ENCODE measurements at places on chromosomes 16 and 17.

GRCh38 chr17:65219124-65219523 is 82.0 kb downstream of the RGS9 start:
- peak; percentile 25 for DNase-seq

DNA sequence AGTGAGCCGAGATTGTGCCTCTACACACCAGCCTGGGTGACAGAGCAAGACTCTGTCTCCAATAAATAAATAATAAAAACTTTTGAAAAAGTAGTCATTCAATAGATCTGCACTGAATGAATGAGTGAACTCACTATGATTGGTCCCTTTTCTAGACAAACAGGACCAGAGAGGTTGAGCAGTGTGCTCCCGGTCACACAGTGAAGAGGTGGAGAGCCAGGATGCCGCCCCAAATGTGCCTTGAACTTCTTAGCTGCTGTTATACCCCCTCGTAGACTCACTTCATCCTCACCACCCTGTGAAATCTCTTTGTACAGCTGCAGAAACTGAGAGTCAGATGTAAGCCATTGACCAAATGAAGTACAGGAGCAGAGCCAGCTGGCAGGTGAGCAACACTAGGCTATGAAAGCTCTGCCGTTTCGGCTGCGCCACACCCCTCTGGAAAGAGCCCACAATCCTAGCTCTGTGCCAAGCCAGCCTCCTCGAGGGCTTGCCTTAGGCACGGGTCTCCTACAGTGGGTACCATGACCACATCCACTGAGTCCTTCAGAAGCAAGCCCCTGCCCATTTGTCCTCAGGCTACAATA is 7.8 kb upstream of the KIAA0513 start:
- DNase-seq, result no peak

DNA sequence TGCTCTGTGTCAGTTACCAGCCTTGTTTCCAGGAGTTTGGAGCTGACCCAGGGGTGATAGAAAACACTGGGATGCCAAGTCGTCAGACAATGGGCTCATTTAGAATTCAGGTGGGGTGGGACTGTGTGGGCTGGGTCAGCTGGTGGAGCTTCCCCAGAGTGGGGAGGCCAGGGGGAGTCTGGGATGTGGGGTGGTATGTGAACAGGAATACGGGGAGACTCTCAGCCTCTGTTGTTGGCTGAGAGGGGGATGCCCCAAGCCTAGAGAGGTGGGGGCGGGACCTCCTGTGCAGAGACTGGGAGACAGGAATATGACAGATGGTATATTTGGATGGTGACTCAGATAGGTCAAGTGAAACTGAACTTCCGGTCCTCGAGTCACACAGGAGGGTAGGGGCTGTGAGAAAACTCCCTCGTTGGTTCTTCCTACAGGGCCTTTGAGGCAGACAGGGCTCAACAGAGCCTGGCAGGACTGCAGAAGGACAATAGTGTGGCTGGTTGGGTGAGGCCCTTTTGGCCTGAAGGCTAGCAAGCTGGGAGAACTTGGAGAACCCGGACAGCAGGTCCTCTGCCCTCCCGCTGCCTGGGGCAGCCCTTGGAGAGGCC is 23.7 kb downstream of the CDH1 start:
- no peak for DNase-seq

- no peak for DNase-seq
Measured at GRCh38 chr16:68227850-68228553, 7.9 kb downstream of the ESRP2 start.

DNA sequence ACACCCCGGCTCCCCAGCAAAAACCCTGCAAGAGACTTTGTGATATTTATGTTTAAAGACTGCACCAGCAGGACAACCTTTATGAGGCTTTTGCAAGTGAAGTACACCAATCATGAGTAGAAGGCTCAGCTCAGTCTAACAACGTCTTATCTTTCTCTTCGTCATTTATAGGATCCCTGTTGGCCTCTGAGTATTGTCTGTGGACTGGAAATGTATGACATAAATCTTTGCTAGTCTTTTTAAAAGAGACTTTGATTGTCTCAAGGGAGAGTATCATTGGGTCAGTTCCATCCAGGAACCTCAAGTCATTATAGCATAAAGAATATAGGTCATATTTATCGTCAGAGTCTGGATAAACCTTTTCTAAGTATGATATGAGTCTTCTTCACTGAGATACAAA is 505.0 kb upstream of the SOX9 start:
- DNase-seq, result no peak

GRCh38 chr16:48541108-48541786 is 68.7 kb downstream of the N4BP1 start:
- no peak for DNase-seq

- peak; percentile 8 for DNase-seq
Measured at GRCh38 chr16:5502467-5502869, 404.9 kb upstream of the EEF2KMT start.

DNA sequence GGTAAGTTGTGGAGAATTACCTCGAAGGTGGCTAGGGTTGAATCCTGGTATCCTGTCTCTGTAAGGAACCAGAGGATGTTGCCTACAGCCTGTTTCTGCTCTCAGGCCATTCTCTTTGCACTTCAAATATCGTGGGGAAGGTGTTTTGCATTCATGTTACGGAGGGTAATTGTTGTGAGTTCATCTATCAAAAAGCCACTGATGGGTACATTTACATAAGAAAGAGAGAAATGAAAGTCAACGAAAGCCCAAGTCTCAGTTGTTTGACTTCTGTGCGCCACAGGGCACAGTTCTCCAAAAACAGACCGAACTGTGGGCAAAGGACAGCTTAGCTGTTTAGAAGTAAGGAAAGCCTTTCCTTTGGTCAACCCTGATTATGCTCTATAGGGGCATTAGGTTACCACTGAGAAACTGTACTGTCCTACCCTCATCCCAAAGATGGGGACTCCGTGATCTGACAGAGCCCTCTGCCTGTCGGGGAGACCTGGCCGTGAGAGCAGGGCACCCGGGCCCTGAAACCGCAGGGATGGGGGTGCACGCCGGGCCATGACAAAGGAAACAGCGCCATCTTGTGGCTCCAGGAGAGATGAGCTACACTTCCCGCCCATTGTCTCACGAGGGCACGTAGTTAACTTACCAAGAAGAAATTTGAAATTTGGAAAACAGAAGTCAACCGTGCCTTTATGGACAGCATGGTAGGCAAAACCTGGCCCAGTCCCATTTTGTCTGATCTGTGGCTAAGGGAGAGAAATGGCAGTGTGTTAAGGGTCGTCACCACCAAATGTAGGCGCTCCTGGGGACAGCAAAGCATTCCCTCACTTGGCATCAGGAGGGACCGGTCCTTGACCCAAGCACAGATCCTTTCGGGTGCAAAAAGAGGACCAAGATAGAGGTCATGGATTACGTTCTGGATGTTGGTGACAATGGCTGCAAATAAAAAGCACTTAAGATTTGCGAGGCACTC is 74.5 kb upstream of the DYNLRB2 start:
- DNase-seq, result peak; percentile 88

DNA sequence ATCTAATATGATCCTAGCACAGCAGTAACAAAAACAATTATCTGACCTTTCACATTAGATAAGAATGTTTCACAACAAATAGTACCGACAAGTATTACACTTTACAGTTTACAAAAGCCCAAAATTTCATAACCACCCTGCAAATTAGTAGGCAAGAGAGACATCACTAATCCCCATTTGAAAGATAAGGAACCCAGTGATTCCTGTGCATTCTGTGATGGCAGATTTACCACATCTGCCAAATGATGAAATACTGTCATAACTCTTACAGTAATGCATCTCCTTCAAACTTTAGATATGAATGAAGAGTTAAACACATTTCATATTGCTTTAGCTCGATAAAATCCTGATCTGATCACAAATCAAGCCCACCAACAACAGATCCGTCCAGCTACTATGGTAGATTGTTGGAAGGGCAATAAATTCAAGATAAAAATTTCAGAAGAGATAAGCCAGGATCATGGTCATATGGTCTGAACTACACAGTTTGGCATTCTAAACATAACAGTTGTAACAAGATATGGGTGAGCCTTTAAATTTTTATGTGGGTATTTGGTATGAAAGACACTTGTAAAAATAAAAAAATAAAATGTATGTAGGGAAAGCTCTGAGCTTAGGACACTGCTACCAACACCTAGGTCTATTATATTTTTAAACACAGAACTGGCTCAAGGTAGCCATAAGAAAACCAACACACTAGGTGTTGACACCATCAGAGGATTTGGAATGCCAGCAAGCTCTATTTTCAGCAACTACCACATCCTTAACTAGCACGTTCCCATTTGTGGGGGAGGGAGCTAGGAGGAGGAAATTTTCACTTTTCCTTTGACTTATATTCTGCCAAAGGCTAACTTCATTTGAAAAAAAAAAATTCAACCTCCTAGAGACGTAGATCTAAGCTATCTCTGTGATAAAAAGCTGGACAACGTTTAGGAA is 9.3 kb downstream of the YWHAE start:
- DNase-seq, result peak; percentile 27

DNA sequence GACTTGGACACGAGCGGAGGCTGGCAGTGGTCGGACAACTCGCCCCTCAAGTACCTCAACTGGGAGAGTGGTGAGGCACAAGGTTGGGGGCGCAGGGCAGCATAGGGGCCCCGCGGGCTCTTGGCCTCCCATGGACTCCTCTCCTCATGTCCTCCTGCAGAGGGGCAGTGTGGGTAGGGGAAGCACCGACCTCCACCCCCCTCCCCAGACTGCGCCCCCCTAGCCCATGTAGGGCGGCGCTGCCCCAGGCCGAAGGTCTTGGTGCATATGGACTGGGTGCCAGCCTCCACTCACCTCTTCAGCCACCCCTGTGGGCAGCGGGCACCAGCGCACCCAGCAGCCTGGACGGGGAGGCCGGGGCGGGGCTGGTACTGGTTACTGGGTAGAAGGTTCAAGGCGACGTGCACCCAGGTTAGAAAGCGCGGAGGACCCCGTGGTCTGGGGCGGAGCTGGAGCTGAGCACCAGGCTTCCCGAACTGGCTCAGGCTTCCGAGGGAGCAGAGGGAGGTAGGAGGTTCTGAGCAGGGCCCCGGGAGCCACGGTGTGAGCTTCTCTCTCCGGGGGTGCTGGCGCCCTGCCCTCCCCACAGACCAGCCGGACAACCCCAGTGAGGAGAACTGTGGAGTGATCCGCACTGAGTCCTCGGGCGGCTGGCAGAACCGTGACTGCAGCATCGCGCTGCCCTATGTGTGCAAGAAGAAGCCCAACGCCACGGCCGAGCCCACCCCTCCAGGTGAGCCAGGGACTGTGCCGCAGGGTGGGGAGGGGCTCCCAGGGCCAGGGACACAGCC is 39.5 kb downstream of the MRC2 start:
- DNase-seq, result no peak

- no peak for DNase-seq
Measured at GRCh38 chr16:72427783-72428331, 255.9 kb upstream of the PMFBP1 start.

DNA sequence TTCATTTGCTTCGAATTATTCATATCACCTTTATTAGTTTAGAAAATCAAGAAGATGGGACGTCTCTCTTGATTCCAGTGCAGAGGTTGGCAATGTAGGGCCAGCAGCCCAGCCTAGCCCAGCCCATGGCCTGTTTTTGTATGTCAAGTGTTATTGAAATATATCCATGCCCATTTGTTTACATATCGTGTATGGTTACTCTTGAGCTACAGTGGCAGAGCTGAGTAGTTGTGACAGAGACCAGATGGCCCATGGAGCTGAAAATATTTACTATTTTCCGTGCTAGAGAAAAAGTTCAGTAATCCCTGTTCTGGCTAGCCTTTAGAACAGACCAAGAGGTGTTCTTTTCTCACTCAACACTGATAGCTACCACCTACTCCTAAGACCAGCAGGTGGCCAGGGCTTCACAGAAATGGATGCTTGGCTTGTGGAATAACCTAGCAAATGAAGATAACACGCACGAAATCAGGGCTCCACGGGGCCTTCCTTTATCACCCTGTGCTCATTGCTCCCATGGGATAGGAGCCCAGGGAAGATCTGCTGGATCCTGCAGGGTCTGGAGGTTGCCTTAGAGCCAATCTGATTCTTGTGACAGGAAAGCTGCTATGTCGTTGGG is 123.2 kb upstream of the ANKFN1 start:
- no peak for DNase-seq

DNA sequence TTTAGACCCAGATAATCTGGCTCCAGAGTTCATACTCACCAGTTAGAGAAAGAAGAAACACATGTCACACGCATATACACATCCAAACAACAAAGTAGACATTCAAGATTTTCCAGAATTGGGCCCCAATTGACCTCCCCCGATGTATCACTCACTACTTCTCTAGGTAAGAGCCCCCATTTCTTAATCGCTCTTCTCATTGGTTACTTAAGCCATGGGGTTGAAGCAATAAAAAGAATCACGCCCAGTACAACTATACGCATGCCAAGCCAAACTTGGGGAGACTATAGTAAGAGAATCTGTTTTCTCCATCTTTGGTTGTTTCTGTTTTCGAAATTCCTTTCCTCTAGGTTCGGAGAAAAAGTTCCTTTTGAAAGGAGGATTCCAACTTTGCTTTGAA is 565 bp downstream of the DDX52 start:
- DNase-seq, result peak; percentile 27

- no peak for DNase-seq
Measured at GRCh38 chr17:31573047-31573446, 181.6 kb downstream of the RAB11FIP4 start.

- no peak for DNase-seq
Measured at GRCh38 chr17:80894439-80894721, 97.3 kb upstream of the CHMP6 start.

DNA sequence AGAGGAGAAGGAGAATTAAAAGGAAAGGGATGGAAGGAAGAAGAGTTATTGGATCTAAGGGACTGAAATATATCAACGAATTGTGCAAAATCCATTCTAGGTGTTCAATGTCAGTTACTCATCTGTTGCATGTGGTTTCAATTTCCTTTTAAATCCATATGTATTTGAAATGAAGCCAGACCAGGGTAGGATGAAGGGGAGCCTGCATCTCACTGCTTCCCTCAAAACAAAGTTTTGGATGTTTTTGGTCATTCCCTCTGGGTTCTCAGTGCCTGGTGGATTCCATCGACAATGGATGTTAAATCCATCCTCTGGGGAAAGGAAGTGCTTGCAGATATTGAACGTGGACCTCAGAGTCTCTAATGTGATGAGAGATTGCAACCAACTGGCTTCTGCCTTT is 103.5 kb upstream of the XYLT1 start:
- no peak for DNase-seq

DNA sequence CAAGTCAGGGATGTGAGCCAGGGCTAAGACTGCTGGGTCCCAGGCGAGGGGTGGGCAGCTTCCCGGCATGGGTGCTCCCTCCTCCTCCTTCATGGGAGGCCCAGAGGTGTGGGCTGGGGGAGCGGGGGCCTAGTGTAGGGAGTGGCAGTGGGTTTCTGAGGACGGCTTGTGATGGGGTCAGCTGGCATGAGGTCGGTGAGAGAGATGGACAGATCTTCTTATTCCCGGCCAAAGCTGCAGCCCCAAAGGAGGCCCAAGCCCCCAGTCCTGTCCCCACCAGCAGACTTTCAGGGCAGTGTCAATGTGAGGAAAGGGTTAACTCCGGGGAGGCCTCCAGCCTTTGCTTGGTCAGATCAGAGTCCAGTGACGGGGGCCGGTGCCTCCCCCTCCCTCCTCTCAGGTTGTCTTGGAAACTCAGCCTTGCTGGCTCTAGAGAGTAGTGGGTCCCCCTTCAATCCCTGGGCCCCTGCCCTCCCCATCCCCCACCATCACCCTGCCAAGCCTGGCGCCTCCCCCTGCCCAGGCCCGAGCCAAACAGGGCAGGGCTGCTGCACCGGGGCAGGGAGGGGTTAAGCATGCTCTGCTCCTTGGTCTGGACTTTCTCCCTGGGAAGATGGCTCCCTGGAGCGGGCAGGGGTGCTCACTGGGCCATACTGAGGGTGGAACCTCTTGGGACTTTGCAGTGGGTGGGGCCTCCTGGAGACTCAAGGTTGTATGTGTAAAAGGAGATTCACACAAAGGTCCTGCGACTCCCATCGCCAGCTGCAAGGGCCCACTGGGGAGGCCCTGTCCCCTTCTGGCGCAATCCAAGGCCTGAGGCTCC is 12.4 kb downstream of the NAT9 start:
- DNase-seq, result no peak

Data from common myeloid progenitor, CD34-positive (primary cell).